Stimulated activated CD4-positive, alpha-beta T cell treated with anti-CD3 and anti-CD28 coated beads, TNF-alpha, amount 100 ng/mL, for 24 hours (primary cell): ENCODE measurements at places on chromosomes 6 and 20.

- no peak for DNase-seq
Measured at GRCh38 chr20:47038566-47039560, 144.2 kb downstream of the EYA2 start.

- DNase-seq, result no peak
Measured at GRCh38 chr20:43680981-43681380, 14.1 kb downstream of the MYBL2 start.

DNA sequence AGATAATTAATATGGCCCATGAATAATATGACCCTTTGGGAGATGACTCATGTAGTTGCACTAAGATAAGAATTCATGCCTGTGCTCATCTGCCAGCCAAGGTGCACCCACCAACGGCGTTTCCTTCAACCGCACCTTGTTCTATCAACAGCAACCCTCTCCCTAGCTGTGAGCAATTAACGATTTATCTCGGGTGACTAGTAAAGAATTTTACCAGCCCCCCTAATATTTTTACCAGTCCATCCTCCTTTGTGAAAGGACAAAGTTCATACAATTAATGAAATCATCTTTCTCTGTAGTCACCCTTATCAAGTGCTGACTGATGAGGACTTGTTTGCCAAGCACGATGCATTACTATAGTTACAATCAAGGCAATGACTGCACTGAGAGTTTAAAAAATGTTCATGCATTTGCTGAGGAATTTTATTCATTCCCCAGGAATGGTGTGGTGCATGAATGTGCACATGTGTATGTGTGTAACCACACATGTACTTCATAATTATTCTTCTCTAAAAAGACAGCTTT lies 118.7 kb downstream of the SMOC2 start:
- DNase-seq, result no peak

DNA sequence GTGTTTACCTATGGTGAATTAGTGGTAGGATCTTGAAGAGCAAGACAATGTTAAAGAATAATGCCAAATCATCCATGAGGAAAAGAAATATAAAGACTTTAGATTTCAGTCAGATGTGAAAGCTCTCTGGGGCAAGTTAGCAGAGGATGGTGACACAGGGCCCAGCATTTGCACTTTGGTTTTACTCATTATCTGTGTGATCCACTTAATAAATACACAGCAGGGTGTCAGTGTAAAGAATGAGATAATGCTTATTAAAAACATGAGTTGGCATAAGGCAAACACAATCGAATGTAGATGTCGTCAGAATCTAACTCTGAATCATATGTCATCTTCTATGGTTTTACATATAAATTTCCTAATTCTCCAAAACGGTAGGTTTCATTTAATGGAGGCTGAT lies 130.4 kb upstream of the PREP start:
- DNase-seq, result no peak

DNA sequence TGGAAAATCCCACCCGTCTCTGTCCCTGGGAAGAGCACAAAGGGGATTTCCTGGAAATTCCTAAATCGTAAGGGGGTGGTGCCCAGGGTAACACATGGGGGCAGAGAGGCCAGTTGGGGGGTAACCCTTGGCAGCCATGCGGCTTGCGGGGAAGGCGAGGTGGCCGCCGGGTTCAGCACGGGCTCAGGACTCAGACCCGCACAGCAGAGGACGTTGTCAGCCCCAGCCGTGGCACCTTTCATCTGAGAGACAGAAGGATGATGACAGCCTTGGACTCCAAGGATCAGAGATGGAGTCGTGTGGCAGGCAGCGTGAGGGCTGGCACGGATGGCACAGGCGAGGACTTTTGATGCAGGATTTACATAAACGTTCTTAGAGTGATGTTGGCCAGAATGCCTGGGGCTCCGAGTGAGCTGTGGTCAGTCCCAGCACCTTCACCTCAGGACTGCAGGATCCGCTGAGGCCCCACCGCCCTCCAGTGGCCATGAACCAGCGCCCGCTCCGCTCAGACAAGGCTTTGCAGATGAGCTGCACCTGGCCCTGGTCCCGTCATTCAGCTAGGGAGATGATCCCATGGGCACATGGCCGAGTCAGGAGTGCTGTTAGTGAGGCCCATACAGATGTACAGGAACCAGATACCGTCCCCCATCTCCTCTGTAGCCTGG lies 190.3 kb downstream of the TAF4 start:
- no peak for DNase-seq

DNA sequence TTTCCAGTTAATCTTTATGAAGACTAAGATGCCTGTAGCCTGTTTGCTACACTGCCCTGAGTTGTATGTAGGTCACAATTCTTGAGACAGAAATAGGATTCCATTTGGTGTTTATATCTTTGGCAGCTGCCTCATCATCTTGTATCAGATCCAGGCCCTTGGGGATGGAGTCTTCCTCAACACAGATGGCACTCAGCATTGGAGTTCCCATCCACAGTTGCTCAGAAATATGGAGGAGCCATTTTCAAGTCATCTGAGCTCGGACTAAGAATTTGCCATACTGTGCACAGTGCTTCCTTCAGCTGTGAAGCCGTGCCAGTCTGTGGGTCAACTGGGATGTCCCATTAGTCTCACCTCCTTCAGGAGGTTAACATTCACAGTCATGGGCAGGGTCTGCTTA lies 156.6 kb downstream of the ZDHHC14 start:
- no peak for DNase-seq

- peak; percentile 21 for DNase-seq
Measured at GRCh38 chr6:27838945-27839625, 73.1 kb downstream of the OR2B2 start.

DNA sequence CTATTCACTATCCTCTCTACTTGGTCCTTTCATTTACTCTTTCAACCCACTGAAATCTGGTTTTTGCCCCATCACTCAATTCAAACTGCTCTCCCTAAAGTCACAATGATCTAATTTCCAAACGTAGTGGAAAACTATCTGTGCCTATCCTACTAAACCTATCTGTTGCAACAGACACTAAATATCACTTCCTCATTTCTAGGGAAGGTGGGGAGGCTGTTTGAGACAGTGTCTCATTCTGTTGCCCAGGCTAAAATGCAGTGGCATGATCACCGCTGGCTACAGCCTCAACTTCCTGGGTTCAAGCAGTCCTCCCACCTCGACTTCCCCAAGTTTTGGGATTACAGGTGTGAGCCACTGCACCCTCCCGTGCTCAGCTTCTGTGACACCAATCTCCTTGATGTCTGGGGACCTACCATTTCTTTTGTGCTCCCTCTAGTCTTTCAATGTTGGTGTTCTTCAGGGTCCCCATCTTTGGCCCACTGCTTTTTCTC lies 8.8 kb downstream of the RANBP9 start:
- no peak for DNase-seq

DNA sequence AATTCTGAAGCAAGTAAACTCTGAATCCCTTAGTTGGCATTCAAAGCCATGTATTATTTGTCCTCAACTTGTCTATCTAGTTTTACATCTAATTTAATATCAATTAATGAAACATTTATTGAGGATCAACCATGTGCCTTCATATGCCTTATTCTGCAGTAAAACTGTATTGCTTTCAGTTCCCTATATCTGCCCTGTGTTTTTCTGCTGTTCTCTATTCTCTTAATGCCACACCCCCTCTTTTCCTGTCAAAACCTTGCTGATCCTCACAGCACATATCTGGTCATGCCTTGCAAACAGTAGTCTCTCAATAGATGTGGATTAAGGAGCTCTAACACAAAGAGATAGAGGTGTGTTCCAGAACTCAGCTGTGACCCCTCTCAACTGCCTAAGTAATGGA lies 2.0 kb downstream of the FIG4 start:
- no peak for DNase-seq

DNA sequence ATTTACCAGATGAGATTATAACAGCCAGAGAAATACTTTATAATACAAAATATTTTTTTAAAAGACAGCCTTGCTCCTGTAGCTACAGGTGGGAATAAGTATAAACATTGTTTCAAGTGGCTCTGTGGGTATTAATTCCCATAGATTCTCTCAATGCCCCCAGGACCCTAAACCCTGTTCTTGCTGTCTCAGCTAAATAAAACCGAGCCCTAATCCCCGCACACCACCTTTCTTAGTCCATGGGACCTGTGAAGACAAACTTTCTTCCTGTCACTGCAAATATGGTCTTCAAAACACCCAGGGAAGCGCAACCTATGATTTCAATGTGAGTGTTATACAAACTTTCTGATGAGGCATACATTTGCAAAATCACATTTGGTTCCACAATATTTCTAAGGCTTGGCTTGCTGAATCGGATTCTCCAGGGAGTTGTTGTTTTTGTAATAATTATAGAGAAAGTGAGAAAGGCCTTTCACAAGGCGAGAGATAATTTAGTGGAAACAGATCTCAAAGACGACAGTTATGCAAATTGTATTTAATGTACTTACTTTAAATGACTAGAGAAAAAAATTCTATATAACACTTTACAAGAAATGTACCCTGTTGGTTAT lies 11.1 kb downstream of the SMLR1 start:
- no peak for DNase-seq

GRCh38 chr6:152503546-152503945 lies 133.6 kb downstream of the SYNE1 start:
- no peak for DNase-seq

- DNase-seq, result no peak
Measured at GRCh38 chr6:154715446-154715845, 17.8 kb upstream of the SCAF8 start.

DNA sequence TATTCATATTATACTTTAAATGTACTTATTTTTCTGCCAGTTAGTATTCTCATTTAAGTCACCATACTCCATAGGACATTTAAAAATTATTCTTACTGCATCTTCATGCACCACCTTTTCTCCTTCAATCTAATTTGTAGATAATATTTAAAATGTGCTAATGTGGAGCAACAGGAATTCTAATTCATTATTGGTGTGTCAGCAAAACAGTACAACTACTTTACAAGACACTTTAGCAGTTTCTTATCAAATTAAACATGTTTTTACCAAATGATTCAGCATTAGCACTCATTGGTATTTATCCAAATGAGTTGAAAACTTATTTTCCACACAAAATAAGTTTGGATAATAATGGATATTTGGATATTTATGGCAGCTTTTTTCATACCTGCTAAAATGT lies 1041.8 kb upstream of the ADGRB3 start:
- no peak for DNase-seq

DNA sequence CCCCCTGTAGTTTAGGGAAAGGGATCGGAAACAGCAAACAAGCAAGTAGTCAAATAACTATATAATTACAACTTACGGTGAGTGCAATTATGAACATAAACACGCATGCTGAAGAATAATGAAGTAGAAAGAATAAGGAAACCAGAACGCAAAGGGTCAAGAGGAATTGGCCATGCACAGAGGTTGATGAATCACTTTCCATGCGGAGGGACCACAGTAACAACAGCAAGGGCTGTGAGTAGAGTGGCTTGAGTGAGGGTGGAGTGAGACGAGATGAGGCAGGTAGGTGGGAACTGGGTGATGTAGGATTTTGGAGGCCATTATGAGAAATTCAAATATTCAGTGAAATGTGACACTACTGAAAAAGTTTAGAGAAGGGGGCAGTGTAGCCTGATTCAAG lies 112.2 kb upstream of the LAMP5 start:
- no peak for DNase-seq

GRCh38 chr6:152343735-152344360 lies 293.3 kb downstream of the SYNE1 start:
- no peak for DNase-seq

DNA sequence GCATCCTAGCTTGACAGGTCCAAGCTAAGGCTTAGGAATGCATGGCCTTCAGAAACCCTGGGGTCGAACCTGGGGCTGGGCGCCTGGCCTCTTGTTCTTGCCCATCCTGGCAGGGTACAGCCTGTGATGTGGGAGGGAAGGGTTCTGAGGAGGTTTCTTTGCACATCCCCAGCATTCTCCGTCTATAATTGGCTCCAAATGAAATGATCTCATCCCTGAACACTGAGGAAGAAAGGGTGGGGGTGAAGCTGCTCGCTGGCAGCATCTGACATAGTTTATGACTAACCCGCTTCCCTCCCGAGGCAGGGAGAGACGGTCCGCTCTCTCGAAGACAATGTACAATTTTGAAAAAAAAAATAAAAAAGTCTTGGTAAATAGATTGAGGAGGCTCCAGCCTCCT lies 67.1 kb upstream of the ZNFX1 start:
- DNase-seq, result no peak

DNA sequence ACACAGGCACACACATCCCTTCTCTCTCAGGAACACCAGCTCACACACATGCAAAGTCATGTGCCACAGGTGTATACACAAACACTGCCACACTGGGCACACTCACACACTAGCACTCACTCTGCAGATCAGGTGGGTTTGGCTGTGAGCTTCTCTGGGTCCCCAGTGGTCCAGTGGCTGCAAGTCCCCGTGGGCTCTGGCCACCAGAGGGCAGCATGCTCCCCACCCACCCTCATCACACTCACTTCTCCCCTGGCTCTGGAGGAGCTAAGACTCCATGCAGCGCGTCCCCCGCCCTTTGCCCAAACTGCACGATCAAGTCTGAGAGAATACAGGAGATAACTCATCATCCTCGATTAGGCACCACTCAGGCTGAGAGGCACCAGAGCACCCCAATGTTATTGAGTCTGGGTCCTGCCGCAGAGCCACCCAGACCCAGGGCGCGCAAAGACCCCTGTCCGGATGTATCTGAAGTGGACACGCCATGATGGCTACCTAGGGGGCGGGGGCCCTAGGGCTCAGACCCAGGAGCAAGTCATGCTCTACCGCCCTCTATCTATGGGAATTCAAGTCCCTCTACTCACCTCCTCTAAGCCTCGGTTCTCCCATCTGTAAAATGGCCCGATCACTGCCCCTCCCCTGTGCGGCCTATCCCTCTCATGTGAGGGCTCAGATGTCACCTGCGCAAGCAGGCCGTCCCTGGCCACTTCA lies 90.5 kb downstream of the GRM4 start:
- peak; percentile 31 for DNase-seq

DNA sequence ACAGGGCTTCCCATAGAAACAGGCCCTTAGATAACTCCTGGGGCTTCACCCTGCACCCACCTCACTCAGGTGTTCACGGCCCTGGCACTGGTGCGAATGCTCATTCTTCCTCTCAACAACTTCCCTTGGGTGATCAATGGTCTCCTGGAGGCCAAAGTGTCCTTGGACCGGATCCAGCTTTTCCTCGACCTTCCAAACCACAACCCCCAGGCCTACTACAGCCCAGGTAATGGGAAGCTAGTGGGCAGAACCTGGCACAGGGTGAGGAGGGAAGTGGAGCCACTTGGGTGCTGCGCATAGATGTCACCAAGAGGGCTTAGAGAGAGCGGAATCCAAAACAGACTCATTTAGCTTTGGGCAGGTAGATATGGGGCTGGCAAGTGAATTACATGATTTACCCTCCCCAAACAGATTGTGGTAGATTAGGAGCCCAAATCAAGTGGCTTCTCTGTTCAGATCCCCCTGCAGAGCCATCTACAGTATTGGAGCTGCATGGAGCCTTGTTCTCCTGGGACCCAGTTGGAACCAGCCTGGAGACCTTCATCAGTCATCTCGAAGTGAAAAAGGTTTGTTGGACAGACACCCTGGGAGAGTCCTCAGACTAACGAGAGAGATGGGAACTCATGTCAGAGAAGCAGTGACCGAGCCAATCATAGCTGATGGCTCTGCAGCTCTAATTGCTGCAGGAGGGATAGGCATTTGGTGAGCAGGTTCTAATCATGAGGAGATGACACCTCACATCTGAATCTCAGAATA lies 8.5 kb downstream of the ABCC10 start:
- DNase-seq, result no peak
